ENCODE measurements at places on chromosomes 6 and 20. TPM values are rescaled to one million over a fixed set of nuclear protein-coding genes. Genes with fewer than 3 reads are reported as not detected.

- no peak for DNase-seq
These were observed 60.0 kb downstream of the SYCP2 start for GRCh38 chr20:59873409-59873808.

DNA sequence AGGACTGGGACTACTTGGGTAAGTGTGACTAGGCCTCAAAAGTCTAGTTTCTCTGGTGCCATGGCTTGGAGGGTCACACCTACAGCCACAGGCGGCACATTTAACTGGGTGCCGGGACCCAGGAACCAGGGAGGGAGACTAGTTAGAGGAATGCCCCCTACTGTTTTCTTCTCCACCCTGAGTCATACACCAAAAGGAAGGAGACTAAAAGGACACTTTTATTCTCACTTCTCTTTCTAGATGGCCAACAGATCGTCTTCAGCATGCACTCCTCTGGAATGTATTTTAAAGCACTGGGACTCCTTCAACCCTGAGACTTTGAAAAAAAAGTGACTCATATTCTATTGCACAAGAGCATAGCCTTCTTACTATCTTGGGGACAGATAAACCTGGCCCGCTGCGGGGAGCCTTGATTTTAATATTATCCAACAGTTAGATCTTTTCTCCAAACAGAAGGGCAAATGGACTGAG lies 33.4 kb downstream of the PLN start:
- no peak for DNase-seq

DNA sequence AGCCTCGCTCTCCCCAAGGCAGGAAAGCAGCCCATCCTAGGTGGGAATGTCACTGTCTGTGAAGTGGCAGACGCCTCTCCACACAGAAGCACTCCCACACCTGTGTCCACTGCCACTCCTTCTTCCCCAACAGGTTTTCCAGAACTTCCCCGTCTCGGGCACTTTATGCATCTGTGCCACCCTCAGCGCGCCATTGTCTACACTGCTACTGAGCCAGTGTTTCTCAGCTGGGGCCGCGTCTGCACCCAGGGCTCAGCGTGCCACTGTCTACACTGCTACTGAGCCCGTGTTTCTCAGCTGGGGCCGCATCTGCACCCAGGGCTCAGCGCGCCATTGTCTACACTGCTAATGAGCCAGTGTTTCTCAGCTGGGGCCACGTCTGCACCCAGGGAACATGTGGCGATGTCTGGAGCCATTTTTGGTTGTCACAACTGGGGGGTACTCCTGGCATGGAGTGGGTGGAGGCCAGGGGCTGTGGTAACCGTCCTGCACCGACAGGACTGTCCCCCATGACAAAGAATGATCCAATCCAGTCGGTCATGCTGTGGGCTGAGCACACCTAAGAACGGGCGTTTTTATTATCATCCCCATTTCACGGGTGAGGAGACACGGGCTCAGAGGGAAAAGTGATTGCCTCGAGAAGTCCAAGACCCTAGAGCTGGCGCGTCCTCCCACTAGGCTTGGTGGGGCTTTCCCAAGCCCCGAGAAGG lies 41.7 kb upstream of the ZBP1 start:
- no peak for DNase-seq

DNA sequence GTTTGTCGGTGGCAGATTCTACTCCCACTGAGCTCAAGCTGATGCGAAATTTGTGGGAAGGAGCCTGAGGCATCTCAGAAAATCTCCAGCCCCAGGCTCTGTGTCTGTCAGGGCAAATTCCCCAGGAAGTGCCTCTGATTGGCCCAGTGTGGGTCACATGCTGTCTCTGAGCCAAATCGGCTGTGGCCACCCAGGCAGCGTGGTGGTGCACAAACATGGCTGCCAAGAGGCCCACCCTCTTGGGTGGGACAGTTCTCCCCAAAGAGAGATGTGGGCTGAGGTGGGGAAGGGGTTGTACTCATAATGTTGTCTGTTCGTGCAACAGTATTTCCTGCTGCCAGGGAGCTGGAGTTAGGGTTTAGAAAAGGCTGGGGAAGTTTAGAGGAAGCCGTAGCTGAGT lies 130.6 kb downstream of the BMP7 start:
- no peak for DNase-seq

GRCh38 chr20:9076440-9076839 lies 7.6 kb downstream of the PLCB4 start:
- no peak for DNase-seq

C6orf15 gene
- total RNA-seq: not detected

DNA sequence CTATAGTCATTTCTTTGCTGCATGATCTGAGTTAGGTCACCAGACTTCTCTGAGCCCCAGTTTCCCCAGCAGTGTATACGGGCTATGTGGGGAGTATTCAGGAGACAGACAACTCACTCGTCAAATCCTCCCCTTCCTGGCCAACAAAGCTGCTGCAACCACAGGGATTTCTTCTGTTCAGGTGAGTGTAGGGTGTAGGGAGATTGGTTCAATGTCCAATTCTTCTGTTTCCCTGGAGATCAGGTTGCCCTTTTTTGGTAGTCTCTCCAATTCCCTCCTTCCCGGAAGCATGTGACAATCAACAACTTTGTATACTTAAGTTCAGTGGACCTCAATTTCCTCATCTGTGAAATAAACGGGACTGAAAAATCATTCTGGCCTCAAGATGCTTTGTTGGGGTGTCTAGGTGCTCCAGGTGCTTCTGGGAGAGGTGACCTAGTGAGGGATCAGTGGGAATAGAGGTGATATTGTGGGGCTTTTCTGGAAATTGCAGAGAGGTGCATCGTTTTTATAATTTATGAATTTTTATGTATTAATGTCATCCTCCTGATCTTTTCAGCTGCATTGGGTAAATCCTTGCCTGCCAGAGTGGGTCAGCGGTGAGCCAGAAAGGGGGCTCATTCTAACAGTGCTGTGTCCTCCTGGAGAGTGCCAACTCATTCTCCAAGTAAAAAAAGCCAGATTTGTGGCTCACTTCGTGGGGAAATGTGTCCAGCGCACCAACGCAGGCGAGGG lies 594 bp upstream of the CDKN1A start:
- DNase-seq: no peak

GRCh38 chr6:24329022-24329421 lies 28.8 kb downstream of the DCDC2 start:
- DNase-seq: no peak

DNA sequence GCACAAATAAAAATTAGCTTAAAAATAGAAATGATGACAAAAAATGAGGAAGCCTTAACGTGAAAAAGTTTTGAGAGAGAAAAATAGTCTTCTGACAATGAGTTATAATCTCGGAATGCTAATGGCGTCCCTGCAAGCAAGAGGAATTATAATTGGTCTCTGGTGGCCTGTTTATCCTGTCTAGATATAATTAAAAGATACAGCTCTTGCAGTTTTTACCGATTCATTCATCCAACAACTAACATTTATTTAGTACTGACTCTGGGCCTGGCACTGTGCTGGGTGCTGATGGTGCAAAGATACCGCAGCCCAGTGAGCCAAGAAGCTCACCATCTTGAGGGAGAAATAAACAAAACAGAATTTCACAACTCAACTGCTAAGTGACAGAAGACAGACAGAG lies 31.6 kb upstream of the ANKRD60 start:
- DNase-seq: no peak

DNA sequence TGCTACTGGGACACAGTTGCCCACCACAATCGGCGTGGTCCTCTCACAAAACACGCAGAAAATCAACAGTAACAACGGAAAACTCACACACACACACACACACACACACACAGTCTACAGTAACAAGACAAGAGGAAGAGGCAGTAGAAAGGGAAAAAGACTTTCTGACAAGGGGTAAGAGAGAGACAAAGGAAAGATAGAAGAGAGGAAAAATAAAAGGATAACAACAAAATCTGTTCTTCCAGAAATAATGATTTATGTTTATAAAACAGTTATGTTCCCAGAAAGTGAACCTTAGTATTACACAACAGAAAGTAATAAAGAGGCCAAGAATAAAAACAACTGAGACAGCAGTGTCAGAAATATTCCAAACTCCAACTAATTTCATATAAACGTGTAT lies 2.9 kb downstream of the RANBP9 start:
- DNase-seq: no peak
